HL-60 (cell line): ENCODE measurements at places on chromosomes 2 and 18.

GRCh38 chr2:110843496-110843895, 111.1 kb downstream of the ACOXL start:
- DNase-seq, result peak; percentile 21

DNA sequence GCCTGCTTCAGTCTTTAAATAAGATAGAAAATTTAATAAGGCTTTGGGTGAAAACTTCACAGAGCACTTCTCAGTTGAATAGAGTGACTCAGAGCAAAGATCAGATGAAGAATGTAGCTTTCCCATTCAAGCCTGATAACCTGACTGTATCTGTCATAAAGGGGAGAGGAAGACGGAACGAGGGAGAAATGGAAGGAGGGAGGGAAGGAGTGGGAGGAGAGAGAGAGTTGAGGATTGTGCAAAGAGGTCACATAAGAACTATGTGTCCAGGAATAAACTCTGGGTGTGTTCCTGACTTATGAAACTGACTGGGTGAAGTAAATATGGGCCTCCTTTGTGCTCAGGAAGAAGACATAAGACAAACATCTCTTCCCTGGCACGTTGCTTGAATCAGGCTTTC, 385.5 kb downstream of the LPIN1 start:
- no peak for DNase-seq

- no peak for DNase-seq
Observed at GRCh38 chr18:23391156-23391555, 61.9 kb upstream of the RIOK3 start.

DNA sequence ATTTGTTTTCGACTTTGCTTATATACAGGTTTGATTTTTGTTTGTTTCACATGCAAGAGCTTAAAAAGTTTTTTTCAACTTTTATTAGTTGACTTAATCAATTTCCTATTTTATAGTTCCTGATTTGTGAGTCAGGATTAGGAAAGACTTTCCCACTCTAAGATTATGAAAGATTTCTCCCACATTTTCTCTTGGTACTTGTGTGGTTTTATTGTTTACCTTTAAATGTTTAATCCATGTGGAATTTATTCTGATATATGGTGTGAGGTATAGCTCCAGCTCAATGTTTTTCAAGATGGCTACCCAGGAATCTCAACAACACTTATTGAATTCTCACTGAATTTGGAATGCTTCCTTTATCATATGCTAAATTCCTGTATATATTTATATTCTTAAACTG, 117.8 kb upstream of the LGALSL start:
- DNase-seq, result no peak

- no peak for DNase-seq
Observed at GRCh38 chr2:42117923-42118753, 51.0 kb upstream of the EML4 start.
